ENCODE measurements at places on chromosomes 3 and 15.

DNA sequence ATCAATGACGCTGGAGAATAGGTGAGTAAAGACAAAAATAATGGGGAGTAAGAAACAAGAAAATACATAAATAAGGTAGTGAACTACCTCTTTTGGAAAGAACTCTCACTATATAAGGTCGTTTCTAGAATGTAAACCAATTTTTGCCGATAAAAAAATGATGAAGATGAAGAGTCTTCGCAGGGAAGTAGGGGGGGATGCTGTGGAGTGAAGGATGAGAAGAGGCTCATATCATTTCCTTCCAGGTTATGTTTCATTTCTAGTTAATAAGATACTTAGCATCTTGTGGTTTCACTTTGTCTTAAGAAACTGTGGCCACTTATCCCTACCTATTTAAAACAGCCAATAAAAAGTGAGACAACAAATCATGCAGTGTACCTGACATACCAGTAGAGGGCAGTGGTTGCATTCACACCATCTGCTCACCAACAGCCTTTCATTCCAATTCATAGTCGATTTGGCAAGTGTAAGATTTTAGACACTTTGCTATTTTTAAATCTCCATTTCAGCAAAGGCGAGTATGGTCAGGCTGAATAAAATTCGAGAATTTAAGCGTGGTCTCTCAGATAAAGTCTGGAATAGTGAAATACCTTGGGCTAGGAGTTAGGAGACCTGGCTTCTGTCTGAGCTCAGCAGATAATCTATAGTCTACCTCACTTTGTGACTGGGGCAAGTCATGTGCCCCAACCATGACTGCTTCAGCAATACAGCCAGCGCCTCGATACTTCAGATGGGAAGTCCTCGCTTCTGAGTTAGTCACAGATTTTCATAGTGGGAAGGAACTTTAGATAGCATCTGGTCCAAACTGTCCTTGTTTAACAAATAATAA, 28.9 kb upstream of the ICE2 start:
- peaks cover 4% of the 10 kb centered on the region for H3K4me1 ChIP-seq
- no peak for DNase-seq
- H3K27ac ChIP-seq, result no peak overlapping the region

GRCh38 chr15:77373441-77373840, 46.5 kb downstream of the PEAK1 start:
- no peaks in the 10 kb centered on the region for H3K27me3 ChIP-seq
- H3K4me3 ChIP-seq, result no peak overlapping the region
- H3K4me1 ChIP-seq, result no peaks in the 10 kb centered on the region
- no peaks in the 10 kb centered on the region for H3K36me3 ChIP-seq
- no peak overlapping the region for H3K27ac ChIP-seq

- H3K4me1 ChIP-seq, result no peaks in the 10 kb centered on the region
- H3K27me3 ChIP-seq, result peaks cover 2% of the 10 kb centered on the region
- DNase-seq, result peak; percentile 39
- no peaks in the 10 kb centered on the region for H3K36me3 ChIP-seq
- no peak within 1 kb of the TSS for H3K4me3 ChIP-seq
Measured at GRCh38 chr3:99638167-99638948, at the start of gene COL8A1. TSS of gene COL8A1 (plus strand) at chr3:99638594. CDS start at chr3:99790683, 152,089 bp downstream.

GRCh38 chr3:115667738-115668065, 44.4 kb downstream of the GAP43 start:
- no peaks in the 10 kb centered on the region for H3K27me3 ChIP-seq
- no peaks in the 10 kb centered on the region for H3K36me3 ChIP-seq
- no peaks in the 10 kb centered on the region for H3K4me1 ChIP-seq
- H3K4me3 ChIP-seq, result no peak overlapping the region
- no peak for DNase-seq

DNA sequence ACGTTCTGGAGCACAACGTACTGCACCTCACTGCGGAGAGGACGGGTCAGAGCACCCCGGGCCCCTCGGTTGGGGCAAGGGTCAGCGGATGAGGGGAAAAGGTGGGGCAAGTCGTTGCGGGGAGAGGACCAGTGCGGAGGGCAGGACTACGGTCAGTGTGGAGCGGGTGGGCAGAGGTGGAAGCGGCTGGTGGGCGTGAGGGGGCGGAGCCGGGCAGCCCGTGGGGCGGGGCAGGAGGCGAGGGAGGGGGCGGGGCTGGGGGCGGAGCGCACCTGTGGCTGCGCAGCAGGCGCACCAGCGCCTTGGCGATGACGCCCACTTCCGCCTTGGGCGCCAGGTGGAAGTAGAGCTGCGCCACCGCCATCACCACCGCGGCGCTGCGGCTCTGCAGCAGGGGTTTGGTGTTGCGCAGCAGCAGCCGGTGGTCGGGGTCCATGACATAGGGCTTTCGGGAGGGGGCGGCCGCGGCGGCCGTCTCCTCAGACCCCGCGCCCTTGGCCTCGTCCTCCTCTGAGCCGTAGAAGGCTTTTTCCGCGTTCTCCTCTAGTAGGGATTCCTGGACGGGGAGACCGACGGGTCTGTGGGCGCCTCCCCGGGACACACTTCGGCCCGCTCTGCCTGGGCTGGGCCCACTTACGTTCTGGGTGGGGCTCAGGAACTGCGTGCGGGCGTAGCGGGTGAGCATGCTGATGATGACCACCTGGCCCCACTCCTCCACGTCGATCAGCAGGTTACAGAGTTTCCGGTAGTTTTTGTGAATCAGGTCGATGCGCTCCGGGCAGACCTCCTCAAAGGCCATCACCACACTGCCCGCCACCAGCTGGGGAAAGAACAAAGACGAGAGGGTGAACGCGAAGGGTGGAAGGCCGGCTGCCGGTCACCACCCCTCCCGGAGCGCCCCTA, 29.2 kb downstream of the AP3B2 start:
- no peaks in the 10 kb centered on the region for H3K4me1 ChIP-seq
- H3K36me3 ChIP-seq, result no peaks in the 10 kb centered on the region
- H3K27me3 ChIP-seq, result no peaks in the 10 kb centered on the region
- no peak overlapping the region for H3K27ac ChIP-seq
- DNase-seq, result no peak

- H3K4me1 ChIP-seq, result no peaks in the 10 kb centered on the region
- no peak overlapping the region for H3K27ac ChIP-seq
- no peaks in the 10 kb centered on the region for H3K36me3 ChIP-seq
- H3K27me3 ChIP-seq, result no peaks in the 10 kb centered on the region
- DNase-seq, result no peak
- H3K4me3 ChIP-seq, result no peak overlapping the region
Measured at GRCh38 chr15:65936282-65936681, 67.0 kb downstream of the RAB11A start.

- DNase-seq, result no peak
- no peak overlapping the region for H3K27ac ChIP-seq
- no peaks in the 10 kb centered on the region for H3K27me3 ChIP-seq
- H3K4me1 ChIP-seq, result no peaks in the 10 kb centered on the region
- no peaks in the 10 kb centered on the region for H3K36me3 ChIP-seq
Measured at GRCh38 chr3:34056951-34057390, 258.5 kb downstream of the PDCD6IP start.

All from Caco-2 (cell line).